Placental pericyte (primary cell): ENCODE measurements at places on chromosomes 1 and 21. TPM values are rescaled to one million over a fixed set of nuclear protein-coding genes. Genes with fewer than 3 reads are reported as not detected.

Gene CSMD2
- 0.88 and 1.6 TPM in 2 replicates for total RNA-seq

Gene C1orf115
- 1.3 and 2.4 TPM in 2 replicates for total RNA-seq

Gene C2CD2
- 15.8 and 40.8 TPM in 2 replicates for total RNA-seq

Gene KANK4
- total RNA-seq, result not detected in 2 replicates

Gene CD1B
- not detected in 2 replicates for total RNA-seq

Gene S100A1
- 0.14 and 0.44 TPM in 2 replicates for total RNA-seq

Gene CDC42BPA
- total RNA-seq, result 75.7 and 91.5 TPM in 2 replicates

Gene CFHR2
- total RNA-seq, result not detected in 2 replicates

Gene GRHL3
- total RNA-seq, result not detected in 2 replicates

Gene LCA5L
- total RNA-seq, result 0.88 and 1.0 TPM in 2 replicates

Gene TFF2
- total RNA-seq, result not detected in 2 replicates

Gene ANGPTL1
- total RNA-seq, result 0.57 and 17.1 TPM in 2 replicates

Gene KRTAP12-2
- not detected in 2 replicates for total RNA-seq

Gene OTUD7B
- total RNA-seq, result 20.1 and 23.5 TPM in 2 replicates

Gene LRP8
- 51.2 and 55.1 TPM in 2 replicates for total RNA-seq

Gene TESK2
- total RNA-seq, result 1.8 and 2.1 TPM in 2 replicates

Gene HSD3B2
- total RNA-seq, result not detected in 2 replicates

Gene PYHIN1
- total RNA-seq, result not detected in 2 replicates

Gene RORC
- total RNA-seq, result not detected in 2 replicates

Gene KCNK1
- 0.22 and 0.72 TPM in 2 replicates for total RNA-seq

Gene CHODL
- total RNA-seq, result under 0.01 and 5.6 TPM in 2 replicates
